ENCODE measurements at places on chromosomes 2 and 18.
A peak's percentile ranks its signal among the peaks of the same experiment; 100 is the strongest.

GRCh38 chr2:43939695-43940256 lies 56.0 kb downstream of the LRPPRC start:
- no peak for DNase-seq

DNA sequence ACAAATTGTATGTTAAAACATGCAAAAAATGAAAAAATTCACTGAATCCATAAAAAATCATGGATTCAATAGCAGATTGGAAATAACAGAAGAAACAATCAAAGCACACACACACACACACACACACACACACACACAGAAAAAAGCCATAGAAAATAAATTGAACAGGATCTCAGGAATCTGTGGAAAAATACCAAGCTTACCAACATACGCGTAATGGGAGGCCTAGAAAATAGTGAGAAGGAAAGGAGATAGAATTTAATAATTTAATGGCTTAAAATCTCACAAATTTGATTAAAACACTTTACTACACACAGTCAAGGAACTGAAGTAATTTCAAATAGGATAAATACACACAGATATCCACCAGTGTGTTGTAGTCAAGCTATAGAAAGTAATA lies 1671.5 kb upstream of the PIK3C3 start:
- no peak for DNase-seq

GRCh38 chr2:196293751-196294515 lies 122.6 kb upstream of the STK17B start:
- no peak for DNase-seq

- peak; percentile 89 for DNase-seq
These were observed 15.2 kb upstream of the PLEKHM3 start for GRCh38 chr2:208040199-208041171.

DNA sequence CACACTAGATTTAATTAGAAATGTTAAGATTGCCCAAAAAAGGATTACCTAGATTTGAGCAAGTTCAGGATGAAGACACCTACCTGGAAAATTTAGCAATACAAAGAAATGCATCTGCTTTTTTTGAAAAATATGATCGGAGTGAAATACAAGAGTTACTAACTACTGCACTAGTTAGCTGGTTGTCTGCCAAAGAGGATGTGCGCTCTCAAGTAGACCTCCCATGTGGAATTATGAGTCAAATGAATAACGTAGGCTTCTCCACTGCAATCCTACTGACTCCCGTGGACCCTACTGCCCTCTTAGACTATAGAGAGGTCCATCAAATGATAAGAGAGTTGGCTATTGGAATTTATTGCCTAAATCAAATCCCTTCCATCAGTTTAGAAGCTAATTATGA lies 2.0 kb downstream of the ANKAR start:
- no peak for DNase-seq

- DNase-seq = no peak
These were observed 1343.2 kb upstream of the LRRTM1 start for GRCh38 chr2:81647715-81648230.

GRCh38 chr18:2641638-2642037 lies 13.9 kb upstream of the SMCHD1 start:
- no peak for DNase-seq

DNA sequence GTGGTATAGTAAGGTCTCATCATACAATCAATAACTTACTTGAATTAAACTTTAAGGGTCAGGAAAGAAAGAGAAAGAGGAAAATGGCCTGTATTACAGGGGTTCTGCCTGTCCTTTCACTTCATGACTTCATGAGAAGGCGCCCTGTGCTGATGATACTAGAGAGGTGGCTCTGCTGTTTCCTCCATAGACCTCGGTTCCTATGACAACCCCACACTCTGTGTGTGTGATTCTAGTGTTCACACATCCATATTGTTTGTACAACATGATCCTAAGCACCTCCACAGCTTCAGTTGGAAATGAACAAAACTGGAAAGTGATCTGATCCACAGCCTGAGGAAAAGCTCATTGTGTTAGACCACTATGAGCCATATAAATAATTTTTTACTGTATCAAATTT lies 7.0 kb upstream of the REEP1 start:
- no peak for DNase-seq

- DNase-seq = peak; percentile 12
These were observed 853 bp downstream of the GNAL start for GRCh38 chr18:11689669-11690565.

GRCh38 chr2:41913921-41914609 lies 133.8 kb upstream of the PKDCC start:
- DNase-seq = no peak

GRCh38 chr2:224217962-224218347 lies 178.9 kb upstream of the SERPINE2 start:
- no peak for DNase-seq

DNA sequence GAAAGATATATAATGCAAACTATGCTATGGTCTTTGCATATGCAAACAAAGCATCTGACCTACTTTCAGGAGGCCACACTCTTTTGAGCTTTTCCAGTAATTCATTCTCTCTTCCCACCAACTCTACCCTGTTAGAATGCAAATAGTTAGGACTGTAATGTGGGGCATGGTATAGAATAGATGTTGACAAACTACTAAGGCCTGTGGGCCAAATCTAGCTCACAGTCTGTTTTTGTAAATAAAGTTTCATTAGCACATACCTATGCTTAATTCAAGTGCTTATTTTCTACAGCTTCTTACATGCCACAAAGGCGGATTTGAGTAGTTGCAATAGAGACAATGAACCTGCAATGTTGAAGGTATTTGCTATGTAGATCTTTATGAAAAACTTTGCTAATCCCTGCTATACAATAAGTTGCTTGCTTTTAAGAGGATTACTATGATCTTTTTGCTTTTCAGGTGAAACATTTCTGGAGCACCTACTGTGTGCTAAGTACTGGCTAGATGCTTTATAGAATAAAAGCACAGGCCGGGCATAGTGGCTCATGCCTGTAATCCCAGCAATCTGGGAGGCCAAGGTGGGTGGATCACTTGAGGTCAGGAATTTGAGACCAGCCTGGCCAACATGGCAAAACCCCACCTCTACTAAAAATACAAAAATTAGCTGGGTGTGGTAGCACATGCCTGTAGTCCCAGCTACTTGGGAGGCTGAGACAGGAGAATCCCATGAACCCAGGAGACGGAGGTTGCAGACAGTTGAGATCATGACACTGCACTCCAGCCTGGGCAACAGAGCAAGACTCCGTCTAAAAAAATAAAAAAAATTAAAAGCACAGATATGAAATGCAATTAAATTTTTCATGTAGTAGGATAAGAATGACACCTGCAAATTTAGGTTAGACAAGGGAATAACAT lies 267.8 kb downstream of the DPP10 start:
- DNase-seq = no peak

- no peak for DNase-seq
These were observed 128.8 kb upstream of the DLX2 start for GRCh38 chr2:172231508-172231907.

DNA sequence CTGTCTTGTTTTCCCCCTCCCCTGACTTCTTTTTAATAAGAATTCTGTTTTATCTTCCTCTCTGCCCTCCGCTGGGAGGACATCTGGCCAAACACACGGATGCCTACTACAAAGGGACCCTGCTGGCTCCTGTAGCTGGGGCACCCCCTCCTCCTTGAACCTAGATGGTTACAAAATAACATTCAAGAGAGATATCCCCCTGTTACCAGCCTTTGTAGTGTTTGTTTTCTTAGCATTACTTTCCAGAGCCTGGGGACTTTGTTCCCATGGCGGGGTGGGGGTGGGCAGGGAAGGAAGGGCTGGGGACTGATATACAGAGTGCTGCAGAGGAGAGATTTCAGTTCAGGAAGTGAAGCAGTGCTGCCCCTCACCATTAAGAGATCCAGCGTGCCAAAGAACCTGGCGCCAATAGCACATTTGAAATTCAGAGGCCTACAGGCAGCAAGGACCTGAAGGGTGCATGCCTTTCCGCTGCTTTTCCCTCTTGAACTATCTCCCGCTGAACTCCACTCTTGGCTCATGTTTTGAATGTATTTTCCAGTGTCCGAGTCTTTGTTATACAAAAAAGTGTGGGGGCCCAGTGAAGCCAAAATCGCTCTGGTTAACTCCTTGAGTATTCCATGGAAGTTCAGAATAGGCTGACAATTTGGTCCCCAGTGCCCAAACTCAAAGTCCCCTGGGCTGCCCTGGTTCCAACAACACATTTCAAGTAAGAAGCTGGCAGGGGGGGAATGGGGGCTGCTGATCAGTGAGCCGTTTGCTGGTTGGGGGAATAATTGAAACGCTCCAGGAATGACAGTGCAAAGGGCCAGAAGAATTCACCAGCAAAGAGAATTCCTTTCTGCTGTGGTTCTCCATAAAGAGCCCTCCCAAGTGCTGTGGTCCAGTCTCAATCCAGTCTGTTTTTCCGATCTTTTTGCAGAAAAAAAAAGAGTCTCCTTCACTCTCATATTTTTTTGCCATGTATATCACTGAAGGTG lies 94.8 kb upstream of the THOC1 start:
- DNase-seq = no peak

DNA sequence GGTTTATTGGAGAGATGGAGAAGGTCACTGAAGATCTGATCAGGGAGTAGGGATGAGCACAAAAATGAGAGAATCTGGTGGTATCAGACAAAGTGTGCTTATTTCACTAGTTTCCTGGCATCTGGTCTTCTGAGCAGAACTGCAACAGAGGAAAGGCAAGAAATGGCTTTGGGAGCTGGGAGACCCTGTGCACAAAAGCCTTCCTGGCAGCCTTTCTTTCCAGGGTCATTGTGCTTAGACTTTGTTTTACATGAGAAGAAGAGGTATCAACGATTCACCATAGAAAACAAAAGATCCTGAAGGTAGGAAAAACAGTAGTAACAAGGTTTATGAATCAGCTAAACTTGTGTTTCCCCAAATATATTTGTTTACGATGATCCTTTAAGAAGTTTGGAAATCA lies 162.9 kb downstream of the CNTNAP5 start:
- DNase-seq = no peak

DNA sequence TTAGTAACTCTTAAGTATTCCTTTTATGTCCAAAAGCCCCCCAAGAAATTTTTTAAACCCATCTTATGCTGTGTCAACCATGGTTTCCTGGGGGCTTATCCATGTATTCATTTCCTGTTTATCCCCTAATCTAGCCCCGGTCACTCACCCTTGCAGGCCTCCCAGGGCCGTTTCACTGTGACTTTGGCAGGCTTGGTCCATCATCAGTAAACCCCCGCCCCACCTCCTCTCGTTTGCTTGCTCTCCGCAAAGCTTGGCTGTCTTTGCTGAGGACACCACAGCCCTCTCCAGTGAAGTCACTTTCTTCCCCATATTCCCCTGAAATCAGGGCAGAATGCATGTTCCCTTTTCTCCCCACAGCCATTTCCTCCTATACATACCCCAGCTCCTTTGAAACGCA lies 7.2 kb upstream of the TMEM177 start:
- no peak for DNase-seq

GRCh38 chr2:165173215-165173614 lies 30.6 kb downstream of the SCN3A start:
- DNase-seq = no peak

GRCh38 chr2:127448526-127448925 lies 30.3 kb downstream of the PROC start:
- DNase-seq = no peak
